ENCODE measurements at places on chromosomes 5 and 9.

- no peak for DNase-seq
Observed at GRCh38 chr5:9477537-9477936, 68.3 kb downstream of the SEMA5A start.

DNA sequence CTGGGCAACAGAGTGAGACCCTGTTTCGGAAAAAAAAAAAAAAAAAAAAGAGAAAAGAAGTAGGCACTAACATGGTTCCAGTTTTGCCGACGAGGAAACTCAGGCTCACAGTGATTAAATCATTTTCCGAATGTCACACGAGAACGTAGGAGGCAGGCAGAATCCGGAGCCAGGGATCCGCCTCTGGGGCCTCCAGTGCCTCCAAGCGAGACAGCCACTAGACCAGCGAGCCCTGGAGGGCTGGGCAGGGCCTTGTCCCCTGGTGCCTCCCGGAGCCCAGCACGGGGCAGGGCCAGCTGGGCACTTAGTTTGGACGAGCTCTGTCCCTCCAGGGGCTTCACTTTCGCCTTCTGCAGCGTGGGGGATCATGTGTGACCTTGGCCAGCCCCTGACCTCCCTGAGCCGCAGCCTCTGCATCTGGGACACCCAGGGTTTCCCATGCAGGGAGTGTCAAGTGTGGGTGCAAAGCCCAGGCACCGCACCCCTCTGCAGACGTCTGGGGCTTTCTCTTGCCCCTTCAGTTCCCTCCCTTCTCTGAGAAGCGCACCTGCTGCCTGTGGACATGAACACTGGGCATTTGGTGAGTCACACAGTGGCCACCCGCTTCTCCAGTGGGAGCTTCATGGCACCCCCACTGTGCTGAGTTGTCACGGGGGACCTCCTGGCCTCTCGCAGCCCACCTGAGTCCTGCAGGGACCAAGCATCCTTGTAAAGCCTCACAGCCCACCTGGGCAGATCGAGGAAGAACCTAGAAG is 80.3 kb downstream of the RXRA start:
- DNase-seq, result no peak

GRCh38 chr9:88747768-88748167 is 212.8 kb downstream of the NXNL2 start:
- DNase-seq, result no peak

- no peak for DNase-seq
Observed at GRCh38 chr5:180160789-180161188, 48.2 kb downstream of the RASGEF1C start.

DNA sequence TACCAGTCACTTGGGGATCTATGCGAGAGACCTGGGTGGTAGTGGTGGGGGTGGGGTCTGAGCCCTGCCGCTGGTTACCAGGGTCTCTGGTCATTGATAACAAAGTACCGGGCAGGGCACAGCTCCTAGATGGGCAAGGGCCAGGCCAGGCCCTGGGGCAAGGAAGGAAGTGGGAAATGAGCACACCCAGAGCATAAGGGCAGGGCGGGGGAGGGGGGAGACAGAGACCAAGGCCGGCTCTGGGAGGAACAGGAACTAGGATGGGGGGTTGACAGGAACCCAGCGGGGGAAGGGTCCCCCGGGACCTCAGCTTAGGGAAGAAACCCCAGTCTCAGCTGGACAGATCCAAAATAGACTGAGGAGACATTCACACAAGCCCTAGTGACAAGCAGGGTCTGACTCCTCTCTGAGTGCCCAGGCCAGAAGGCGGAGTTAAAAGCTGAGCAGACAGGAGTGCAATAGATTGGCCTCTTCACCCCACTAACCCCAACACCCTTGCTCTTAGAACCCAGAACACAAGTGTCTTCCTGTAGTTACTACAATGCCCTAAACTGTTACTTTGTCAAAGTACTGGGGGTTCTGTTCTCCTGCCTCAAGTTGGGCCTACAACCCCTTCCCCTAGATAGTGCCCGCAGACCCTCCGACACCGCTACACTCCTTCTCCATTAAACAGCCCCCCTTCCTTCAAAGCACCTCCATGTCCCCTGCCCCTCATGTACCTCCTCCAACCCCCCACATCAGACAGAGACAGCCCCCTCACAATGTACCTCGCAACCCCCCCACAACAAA is 628 bp downstream of the ATOSB start:
- DNase-seq, result peak; percentile 84

- no peak for DNase-seq
Observed at GRCh38 chr5:130017173-130017572, 112.9 kb downstream of the CHSY3 start.

DNA sequence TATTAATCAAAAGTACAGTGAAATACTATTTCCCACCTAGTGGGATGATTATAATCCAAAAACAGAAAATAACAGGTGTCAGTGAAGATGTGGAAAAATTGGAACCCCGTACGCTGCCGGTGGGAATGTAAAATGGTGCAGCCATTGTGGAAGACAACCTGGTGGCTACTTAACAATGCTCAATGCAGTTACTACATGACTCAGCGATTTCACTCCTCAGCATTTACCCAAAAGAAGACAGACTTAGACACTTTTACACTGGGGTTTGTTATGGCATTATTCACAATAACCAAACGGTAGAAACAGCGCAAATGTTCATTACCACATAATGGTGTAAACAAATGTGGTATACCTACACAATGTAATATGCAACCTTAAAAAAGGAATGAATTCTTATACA is 23.9 kb downstream of the SECISBP2 start:
- DNase-seq, result no peak

- no peak for DNase-seq
Observed at GRCh38 chr5:170749911-170750431, 33.6 kb upstream of the GABRP start.

- no peak for DNase-seq
Observed at GRCh38 chr5:594226-594860, 17.8 kb upstream of the CEP72 start.

- no peak for DNase-seq
Observed at GRCh38 chr5:178232124-178232919, at the start of gene PHYKPL. PHYKPL (minus strand) TSS chr5:178232802; CDS start chr5:178232550, 252 bp downstream.

GRCh38 chr9:21141427-21141882 is at the start of gene IFNW1:
IFNW1 (minus strand) TSS chr9:21141832; CDS start chr9:21141570, 262 bp downstream.
- no peak for DNase-seq

DNA sequence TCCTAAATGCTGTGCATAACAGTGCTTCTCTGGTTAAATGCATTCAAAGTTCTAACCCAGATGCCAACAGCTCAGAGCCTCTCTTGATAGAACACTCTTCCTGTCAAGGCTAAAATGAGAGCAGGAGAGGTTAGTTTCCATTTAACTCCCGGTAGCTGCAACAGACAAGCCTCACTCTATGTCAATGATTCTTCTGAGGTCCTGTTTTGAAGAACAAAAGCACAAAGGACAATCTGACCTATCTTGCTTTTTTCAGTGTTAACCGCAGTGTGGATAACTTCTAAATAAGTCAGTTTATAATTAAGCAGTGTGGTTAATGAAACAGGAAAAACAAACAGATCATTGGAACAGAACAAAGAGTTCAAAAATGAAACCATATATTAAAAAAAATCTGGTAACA is 80.7 kb downstream of the ANKRD55 start:
- DNase-seq, result no peak

- no peak for DNase-seq
Observed at GRCh38 chr9:128164307-128164885, 4.3 kb downstream of the BBLN start.

GRCh38 chr9:80504601-80505230 is 933.0 kb downstream of the TLE4 start:
- DNase-seq, result no peak

GRCh38 chr9:126338945-126339344 is 12.3 kb downstream of the MVB12B start:
- no peak for DNase-seq

DNA sequence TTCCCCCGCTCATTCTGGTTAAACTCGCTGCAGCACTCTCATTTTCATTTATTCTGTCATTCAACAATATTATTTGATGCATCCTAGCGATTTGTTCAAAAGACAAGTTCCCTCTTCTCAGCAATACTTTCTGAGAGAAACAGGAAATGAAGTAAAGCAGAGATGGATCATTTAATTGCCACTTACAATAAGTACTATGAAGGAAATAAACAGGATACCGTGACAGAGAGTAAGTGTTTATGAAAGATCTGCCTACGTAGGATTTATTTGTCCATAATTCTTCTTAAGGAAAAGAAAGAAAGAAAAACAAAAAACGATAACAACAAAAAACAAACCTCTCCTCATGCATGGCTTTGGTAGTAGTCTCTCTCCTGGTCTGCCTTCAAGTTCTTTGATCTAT is 406.8 kb upstream of the ZNF608 start:
- no peak for DNase-seq

DNA sequence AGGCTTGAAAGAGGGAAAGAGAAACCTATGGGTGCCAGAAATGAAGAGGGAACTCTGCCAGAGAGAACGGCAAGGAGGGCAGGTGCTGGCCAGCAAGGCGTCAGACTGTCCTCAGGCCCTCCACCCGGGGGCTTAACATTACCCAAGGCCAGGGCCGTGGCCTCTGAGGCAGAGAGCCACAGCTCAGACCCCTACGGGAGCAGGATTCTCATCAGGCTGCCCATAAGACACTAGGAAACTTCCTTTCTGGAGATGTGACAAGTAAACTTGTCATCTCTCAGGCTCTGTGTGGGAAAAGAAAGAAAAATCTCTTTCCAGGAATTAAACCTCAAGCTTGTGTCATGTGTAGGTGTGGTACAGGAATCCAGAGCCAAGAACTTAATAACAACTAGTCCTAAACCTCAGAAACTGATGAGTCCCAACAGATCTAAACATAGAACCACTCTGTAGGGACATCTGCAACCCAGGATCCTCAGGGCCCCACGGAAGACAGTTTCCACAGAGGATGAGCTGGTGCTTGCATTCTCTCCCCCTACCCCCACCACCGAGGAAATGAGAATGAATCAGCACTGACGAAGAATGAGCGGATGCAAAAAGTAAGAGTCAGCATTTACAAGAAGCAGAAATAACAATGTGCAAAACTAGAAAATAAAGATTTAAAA is 74.3 kb downstream of the DCP2 start:
- peak; percentile 48 for DNase-seq

DNA sequence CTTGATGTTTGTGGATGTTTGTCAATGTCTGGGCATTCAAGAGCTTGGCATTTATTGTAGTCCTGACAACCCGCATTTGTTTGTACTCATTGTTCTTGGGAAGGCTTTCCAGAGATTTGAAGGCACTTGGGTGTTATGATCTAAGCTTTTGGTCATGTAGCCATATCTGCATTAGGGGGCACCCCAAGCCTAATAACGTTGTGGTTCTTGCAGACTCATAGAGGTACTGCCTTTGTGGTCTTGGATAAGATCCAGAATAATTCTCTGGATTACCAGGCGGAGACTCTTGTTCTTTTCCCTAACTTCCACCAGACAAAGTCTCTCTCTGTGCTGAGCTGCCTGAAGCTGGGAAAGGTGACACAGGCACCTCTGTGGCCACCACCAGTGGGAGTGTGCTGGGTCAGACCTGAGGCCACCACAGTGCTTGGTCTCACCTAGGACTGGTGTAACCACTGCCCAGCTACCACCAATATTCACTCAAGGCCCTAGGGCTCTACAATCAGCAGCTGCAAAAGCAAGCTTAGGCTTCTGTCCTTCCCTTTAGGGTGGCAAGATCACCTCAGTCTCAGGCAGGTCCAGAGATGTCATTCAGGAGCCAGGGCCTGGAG is 144.4 kb upstream of the TAS2R1 start:
- no peak for DNase-seq

DNA sequence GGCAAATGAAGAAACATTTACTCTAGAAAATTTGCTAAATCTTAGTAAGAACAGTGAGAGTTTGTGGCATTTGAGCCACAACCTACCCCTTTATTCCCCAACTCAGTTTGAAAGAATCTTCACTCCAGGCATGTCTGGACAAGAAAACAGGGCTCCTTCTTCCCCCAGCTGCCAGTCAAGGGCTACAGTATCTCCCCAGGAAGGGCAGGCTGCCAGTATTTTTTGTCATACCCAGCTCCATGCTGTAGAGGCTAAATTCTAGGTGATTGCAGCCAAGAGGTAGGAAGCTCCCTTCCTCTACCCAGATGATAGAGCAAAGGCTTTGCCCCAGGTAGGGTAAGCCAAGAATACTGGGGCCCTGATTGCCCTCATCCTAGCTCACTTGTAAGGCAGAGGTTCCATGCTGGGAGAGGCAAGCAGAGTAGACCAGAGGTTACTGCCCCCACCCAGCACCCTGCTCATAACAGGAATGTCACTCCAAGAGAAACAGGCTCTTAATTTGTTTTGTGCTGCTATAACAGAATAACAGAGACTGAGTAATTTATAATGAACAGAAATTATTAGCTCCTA is 20.0 kb upstream of the GRPEL2 start:
- DNase-seq, result no peak

DNA sequence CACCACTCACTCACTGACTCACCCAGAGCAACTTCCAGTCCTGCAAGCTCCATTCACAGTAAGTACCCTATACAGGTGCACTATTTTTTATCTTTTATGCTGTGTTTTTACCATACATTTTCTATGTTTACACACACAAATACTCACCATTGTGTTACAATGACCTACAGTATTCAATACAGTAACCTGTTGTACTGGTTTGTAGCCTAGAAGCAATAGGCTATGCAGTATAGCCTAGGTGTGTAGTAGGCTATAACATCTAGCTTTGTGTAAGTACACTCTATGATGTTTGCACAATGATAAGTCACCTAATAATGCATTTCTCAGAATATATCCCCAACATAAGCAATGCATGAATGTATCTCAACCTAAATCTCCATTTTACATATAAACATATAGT is 541.1 kb downstream of the NR2F1-AS1 start:
- DNase-seq, result no peak

GRCh38 chr9:87442451-87442850 is 55.2 kb upstream of the DAPK1 start:
- no peak for DNase-seq

- DNase-seq, result no peak
Observed at GRCh38 chr9:129287619-129288305, 109.7 kb upstream of the IER5L start.

GRCh38 chr5:72074251-72074650 is 33.0 kb upstream of the MAP1B start:
- no peak for DNase-seq

DNA sequence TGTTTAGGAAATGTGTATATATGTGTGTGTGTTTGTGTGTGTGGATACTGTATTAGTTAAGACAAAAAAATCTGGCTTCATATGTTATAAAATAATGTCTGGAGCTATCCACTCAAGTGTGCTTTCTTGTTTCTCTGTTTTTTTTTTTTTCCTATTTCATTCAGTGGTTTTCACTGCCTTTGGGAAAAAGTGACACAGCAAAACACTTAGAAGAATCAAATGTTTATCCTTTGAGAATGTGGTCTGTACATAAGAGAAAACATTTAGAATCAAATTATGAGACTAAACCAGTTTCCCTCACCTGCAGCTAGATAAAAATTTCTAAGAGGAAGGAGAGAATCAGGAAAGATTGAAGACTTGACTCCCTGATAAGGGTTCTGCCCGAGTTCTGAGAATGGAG is 8.1 kb downstream of the TMC1 start:
- DNase-seq, result no peak

DNA sequence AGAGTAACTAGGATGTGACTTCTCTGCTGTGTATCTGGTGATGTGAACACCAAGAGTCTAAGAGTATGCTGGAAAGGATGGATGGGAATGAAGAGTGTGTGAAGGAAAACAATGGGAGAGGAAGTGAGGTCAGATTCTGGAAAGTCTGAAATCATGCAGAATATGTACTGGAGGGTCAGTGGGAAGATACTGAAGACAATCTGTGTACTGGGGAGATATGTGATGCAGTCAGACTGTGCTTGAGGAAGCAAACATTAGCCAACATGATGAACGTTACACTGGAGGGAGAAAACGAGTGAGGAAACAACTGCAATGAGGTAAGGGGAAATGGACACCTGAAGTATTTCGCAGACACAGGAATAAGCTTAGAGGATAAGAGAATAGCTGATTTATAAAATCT is 105.7 kb downstream of the NR3C1 start:
- no peak for DNase-seq

All from kidney capillary endothelial cell (primary cell).